ENCODE measurements at places on chromosomes 1 and 21. TPM values are rescaled to one million over a fixed set of nuclear protein-coding genes. Genes with fewer than 3 reads are reported as not detected.

The RBP7 gene
- total RNA-seq: 0.26 TPM

The PROX1 gene
- under 0.01 TPM for total RNA-seq

The ZC3H12A gene
- 24.2 TPM for total RNA-seq

The CD48 gene
- total RNA-seq: not detected

The PFKFB2 gene
- total RNA-seq: 36.9 TPM

The CD52 gene
- not detected for total RNA-seq

The C1orf159 gene
- total RNA-seq: 5.9 TPM

The KCNH1 gene
- under 0.01 TPM for total RNA-seq

DNA sequence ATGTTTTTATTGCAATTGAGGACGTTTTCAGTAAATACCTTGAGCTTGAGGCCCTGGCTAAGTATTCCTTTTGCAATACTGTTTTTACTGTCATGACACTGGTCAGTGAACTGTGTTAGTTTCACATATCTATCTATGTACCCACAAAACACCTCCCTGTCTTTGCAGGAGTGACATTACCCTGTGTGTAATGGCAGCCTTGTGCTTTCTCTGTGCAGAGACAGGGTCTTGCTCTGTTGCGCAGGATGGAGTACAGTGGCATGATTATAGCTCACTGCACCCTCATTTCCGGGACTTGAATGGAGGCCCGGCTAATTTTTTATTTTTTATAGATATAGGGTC is 8.9 kb downstream of the YBX1 start:
- no peak for DNase-seq

GRCh38 chr1:95655321-95656020 is 421.5 kb downstream of the RWDD3 start:
- DNase-seq: no peak

GRCh38 chr1:153734396-153735089 is 6.7 kb downstream of the INTS3 start:
- no peak for DNase-seq

DNA sequence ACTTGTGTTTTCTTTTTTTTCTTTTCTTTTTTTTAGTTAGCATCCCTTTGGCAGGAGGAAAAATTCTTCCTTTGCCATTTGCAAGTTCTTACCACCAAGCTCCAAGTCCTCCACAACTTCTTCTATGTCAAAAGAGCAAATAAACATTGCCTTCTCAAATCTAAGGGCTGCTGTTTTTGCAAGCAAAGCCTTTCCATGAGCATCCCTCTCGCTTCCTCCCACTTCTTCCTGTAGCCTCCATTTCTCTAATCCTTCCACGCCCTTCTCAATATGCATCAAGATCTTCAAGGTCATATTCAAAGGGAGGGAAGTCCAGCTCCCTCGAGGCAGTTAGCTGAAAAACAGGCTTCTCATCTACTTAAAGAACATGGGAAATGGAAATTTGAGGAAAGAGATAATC is 147.1 kb downstream of the ADSS2 start:
- DNase-seq: no peak

GRCh38 chr1:238232084-238232710 is 341.5 kb upstream of the ZP4 start:
- no peak for DNase-seq

DNA sequence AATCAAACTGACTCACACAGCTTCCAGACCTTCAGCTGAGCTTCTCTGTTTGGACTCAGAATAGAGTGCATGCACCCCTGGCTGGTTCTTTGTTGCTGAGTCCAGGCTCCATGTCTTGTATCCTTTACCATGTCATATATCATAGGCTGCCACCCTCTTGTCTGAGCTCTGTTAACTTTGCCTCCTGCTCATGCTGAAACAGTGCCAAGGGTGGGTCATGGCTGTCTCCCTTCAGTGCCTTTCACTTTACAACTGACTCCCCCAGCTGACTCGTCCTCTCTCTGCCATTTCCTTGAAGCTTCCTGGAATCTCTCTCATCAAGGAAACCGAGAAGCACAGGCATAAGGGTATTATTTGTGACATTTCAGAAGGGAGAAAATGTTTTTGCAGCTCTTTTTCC is 885.3 kb downstream of the TTLL7 start:
- DNase-seq: no peak

DNA sequence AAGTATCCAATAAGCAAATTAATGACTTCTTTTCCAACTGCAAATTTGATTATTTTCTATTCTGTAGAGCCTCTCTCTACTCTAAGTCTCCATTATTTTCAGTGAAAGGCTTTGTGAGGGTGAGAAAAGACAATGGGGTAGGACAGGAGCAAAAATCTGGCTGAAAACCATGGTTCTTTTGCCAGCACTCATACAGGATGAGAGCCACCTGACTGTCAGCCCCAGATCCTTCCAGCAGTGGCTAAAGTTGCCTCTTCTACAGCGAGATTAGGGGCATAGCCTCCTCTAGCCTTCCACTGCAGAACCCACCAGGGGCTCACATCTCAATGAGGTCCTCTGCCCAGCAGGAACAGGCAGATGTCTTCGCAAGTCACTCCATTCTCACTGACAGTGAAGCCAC is 23.7 kb downstream of the NMNAT2 start:
- no peak for DNase-seq

GRCh38 chr1:17346046-17346789 is 25.8 kb upstream of the PADI6 start:
- no peak for DNase-seq

- DNase-seq: no peak
Measured at GRCh38 chr21:41479686-41480085, 28.3 kb downstream of the TMPRSS2 start.

DNA sequence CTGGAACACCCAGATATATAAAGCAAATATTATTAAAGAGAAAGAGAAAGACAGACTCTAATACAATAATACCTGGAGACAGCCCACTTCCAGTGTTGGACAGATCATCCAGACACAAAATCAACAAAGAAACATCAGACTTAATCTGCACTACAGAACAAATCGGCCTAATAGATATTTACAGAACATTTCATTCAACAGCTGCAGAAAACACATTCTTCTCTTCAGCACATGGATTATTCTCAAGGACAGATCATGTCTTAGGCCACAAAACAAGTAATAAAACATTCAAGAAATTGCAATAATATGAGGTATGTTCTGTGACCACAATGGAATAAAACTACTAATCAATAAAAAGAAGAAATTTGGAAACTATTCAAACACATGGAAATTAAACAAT is 398.3 kb upstream of the DUSP10 start:
- no peak for DNase-seq

DNA sequence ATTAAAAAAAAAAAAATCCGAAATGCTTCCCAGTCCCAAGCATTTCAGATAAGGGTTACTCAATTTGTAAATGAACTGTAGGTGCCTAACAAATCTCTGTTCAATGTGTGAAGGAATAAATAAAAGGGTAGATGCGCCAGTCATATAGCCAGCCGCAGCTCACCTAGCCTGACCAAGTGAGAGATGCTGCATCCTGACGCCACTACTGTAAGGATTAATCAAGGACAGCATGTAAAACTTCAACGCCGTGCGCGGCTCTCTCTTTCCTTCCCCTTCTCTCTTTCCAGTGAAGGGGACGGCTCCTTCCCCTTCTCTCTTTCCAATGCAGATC is 441 bp downstream of the PPT1 start:
- DNase-seq: no peak
